Heart left ventricle (tissue), 16 donors: ENCODE measurements at places on chromosomes 1 and 21. TPM values are rescaled to one million over a fixed set of nuclear protein-coding genes. Genes with fewer than 3 reads are reported as not detected.
A peak's percentile ranks its signal among the peaks of the same experiment; 100 is the strongest.

- no peak for DNase-seq
- no peak overlapping the region for H3K27ac ChIP-seq
- H3K4me3 ChIP-seq: no peak overlapping the region
- H3K4me1 ChIP-seq: no peaks in the 10 kb centered on the region
- peaks cover 5% of the 10 kb centered on the region for H3K27me3 ChIP-seq
- no peaks in the 10 kb centered on the region for H3K36me3 ChIP-seq
Observed at GRCh38 chr1:153339802-153340201, 8.8 kb downstream of the PGLYRP4 start.

The PAPPA2 gene
- total RNA-seq: 0.38 TPM

The ITLN2 gene
- total RNA-seq: not detected

DNA sequence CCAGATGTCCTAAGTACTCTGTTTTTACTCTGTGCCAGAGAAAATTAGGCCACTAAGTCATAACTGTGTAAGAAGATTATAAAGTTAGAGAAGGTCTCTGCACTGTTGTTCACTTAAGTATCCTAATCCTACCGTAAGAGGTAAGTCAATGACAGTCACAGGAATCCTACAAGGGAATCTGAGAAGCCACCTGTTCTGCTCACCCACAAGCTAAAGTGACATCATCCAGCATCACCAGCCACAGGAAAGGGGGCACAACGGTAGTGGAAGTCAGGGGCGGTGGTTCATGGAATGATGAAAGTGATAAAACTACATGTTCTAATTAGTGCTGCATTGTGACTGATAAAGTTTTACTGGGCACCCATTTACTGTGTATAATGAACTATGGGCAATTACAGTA, 92.7 kb downstream of the PLD5 start:
- H3K36me3 ChIP-seq: no peaks in the 10 kb centered on the region
- no peak overlapping the region for H3K4me3 ChIP-seq
- DNase-seq: no peak

- peaks cover 21% of the 10 kb centered on the region for H3K4me1 ChIP-seq
- no peaks in the 10 kb centered on the region for H3K36me3 ChIP-seq
- peak; percentile 73 for DNase-seq
- no peak overlapping the region for H3K4me3 ChIP-seq
- H3K27ac ChIP-seq: peak overlapping the region; percentile 81
- no peaks in the 10 kb centered on the region for H3K27me3 ChIP-seq
Observed at GRCh38 chr1:158145173-158145719, 35.4 kb upstream of the CD1D start.

GRCh38 chr1:175960169-175960568, 216.8 kb upstream of the TNR start:
- no peaks in the 10 kb centered on the region for H3K27me3 ChIP-seq
- H3K36me3 ChIP-seq: peaks cover under 1% of the 10 kb centered on the region
- H3K4me1 ChIP-seq: no peaks in the 10 kb centered on the region

DNA sequence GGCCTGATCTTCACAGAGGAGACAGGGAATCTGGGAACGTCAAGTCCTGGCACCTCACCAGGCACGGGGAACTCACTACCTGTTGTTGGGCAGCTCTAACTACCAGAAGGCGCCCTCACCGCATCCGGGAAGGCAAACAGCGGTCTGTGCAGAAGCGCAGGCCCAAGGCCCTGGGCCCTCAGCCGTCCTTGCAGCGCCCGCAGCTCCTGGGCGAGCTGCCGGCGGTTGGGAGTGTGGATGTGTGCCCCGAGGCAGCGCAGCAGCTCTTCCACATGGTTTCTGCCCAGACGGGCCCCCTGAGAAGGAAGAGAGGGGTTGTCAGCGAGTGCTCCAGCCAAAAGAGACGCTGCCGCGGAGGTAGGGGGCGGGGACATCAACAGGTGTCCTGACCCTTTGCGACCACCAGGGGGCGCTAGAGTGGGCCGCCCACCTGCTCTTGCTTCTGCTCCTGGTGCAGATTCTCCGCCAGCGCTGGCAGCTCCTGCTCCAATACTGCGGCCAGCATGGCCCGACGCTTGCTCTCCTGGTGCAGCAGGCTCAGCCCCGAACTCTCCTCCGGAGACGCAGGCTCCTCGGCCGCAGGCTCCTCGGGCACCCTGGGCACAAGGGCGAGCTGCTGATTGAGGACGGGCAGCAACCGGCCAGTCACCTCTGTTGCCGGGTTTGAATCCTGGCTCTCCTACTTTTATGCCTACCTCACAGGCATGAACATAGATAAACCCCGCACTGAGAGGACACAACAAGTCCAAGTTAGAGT, 9.3 kb downstream of the MAP3K6 start:
- H3K36me3 ChIP-seq: peaks cover 89% of the 10 kb centered on the region
- no peaks in the 10 kb centered on the region for H3K27me3 ChIP-seq
- H3K27ac ChIP-seq: no peak overlapping the region
- no peak overlapping the region for H3K4me3 ChIP-seq
- H3K4me1 ChIP-seq: no peaks in the 10 kb centered on the region

The PPFIA4 gene
- total RNA-seq: 36.9 TPM

DNA sequence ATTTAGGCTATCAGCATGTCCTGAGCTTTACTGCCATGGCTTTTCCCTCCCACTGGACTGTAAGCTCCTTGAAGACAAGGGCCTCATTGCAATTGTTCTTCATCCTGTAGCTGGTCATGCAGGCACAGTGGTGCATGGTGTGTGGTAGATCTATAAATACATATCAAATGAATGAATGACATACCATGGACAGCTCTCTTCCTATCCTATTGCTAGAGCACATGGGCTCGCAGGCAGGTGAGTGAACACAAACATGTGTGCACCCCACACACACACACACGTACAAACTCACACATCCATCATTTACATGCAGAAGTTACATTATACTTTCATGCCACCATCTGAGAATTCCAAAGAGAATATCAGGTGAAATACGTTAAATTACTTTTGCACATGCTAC, 172.9 kb upstream of the RUNX1 start:
- no peak overlapping the region for H3K4me3 ChIP-seq
- DNase-seq: no peak
- peak overlapping the region; percentile 52 for H3K27ac ChIP-seq
- no peaks in the 10 kb centered on the region for H3K36me3 ChIP-seq
- no peaks in the 10 kb centered on the region for H3K27me3 ChIP-seq

DNA sequence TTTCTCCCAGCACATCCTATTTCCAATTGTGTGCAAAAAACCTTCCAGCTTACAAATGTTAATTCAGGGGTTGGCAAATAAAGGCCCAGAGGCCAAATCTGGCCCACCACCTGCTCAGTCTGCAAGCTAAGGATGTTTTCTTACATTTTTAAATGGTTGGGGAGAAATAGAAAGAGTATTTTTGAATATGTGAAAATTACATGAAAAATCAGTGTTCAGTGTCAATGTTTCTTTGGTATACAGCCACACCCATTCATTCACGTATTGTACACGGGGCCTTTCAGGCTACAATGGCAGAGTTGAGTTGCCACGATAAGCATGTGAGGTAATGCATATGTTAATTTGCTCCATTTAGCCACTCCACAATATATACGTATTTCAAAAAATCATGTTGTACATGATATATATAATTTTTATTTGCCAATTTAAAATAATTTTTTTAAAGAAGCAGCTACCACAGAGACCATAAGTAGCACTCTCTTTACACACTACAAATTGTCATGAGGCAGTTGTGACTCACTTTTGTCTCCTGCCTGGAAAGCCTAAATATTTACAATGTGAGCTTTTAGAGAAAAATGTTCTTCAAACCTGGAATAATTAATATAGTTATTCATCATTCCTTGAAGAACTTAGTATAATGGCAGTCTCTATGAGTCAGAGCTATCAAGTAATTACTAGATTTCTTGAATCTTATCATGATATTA, 189.6 kb downstream of the SMYD3 start:
- no peaks in the 10 kb centered on the region for H3K4me1 ChIP-seq
- H3K27ac ChIP-seq: no peak overlapping the region
